ENCODE measurements at places on chromosomes 2 and 18.

DNA sequence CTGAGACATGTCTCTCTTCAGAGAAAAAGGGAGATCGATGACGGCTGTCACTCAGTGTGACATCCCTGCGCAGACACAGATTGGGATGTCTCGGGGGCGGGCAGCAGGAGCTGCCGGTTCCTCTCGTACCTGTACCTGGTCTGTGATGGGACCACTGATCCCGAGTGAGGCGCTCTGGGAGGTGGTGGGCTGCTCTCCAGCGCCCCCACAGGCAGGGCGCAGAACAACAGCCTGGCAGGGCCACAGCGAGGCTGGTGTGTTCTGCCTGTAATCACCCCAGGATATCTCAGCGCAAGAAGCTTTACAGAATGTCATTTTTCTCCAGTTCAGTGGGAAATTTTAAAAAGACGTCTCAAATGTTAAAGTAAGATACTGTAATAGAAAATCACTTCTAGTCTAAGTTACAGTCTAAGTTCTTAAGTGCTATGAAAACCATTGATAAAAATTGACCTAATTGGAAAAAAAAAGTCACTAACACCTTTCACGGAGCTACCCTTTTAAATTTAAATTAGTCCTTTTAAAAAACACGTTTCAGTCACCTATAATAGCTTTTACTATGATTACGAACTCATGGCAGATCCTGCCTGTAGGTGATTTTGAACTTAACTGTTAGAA lies 189.8 kb downstream of the SNTG2 start:
- no peak for DNase-seq

DNA sequence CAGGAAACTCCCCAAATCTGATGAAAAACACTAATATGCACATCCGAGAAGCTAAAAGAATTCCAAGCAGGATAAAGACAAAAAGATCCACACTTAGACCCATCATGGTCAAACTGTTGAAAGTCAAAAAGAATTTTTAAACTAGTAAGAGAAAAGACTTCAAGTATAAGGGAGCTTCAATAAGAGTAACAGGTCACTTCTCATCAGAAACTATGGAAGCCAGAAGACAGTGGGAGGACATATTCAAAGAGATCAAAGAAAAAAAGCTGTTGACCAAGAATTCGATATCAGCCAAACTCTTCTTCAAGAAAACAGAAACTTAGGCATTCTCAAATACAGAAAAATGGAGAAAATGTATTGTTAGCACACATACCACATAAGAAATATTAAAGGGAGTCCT lies 50.4 kb downstream of the ZC3H8 start:
- DNase-seq: no peak

GRCh38 chr18:21933931-21934765 lies 193.6 kb downstream of the MIB1 start:
- no peak for DNase-seq

DNA sequence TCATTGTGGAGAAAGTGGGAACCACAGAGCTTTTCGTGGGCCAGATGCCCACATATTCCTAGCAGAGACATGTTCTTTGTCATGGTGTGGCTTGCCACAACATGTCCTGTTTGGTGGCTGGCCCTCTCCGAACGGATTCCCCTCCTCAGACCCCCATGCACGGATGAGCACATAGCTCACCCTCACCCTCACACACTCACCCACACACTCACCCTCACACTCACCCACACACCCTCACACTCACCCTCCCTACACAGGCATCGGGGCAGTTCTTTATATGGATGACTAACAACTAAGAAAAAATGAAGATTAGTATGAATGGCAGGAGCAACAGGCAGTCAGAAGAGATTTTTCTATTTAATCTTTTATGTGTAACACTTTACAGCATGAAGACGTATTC lies 149.9 kb downstream of the ZNF236 start:
- no peak for DNase-seq

- DNase-seq: no peak
Measured at GRCh38 chr18:34709104-34709503, 994 bp upstream of the DTNA start.

DNA sequence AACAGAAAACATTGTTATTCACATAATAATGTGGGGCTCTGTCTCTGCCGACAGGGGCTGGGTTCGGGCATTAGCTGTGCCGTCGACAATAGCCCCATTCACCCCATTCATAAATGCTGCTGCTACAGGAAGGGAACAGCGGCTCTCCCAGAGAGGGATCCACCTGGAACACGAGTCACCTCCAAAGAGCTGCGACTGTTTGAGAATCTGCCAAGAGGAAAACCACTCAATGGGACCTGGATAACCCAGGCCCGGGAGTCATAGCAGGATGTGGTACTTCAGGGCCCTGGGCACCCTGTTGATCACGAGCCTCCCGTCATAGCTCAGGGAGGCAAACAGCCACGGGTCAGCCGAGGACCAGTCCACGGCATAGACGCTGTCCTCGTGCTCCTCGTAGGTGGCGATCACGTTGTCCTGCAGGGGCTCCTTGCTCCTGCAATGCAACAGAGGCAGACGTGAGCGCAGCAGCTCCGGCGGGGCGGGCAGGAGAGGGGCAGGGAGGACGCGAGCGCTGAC lies 188.5 kb downstream of the EIPR1 start:
- DNase-seq: no peak

GRCh38 chr18:77395953-77396352 lies 146.3 kb downstream of the GALR1 start:
- DNase-seq: no peak

DNA sequence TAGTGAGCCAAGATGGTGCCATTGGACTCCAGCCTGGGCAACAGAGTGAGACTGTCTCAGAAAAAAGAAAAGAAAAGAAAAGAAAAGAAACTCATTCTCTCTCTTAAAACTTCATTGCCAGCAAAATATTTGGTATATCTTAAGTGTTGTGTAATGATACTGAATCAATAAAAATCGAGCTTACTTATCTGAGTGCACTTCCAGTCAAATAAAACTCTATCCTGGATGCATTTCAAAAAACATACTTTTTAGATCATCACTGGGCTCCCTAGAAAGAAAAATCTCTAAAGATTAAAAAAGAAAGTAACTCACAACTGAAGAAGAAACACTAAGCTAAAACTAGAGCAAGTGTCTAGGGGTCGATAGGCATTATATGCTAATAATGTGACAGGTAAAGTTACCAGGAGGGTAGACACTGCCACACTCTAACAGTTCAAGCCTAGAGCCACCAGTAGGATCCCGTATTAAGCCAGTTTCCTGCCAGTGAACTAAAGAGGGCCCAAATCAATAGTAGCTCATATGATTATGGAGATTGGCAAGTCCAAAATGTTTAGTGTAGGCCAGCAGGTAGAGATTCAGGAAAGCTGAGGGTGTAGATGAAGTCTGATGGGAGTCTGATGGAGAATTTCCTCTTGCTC lies 242.1 kb upstream of the CYRIA start:
- DNase-seq: no peak

DNA sequence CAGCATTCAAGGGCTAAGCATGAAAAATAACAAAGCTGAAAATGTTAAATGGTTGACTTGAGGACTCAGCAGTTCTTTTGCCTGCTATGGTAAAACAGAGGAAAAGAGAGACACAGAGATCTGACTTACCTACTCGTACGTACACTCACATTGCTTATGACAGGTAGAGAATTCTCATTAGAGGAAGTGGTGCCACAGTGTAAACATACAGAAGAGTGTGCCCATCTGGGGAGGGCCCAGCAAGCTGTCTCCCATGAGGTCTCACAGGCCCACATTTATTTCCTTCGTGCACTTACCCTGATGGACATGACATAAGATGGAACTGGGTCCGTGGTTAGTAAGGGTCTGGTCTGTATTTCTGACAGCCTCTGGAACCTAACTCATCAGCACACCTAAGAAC lies 729.1 kb downstream of the BCL11A start:
- no peak for DNase-seq

DNA sequence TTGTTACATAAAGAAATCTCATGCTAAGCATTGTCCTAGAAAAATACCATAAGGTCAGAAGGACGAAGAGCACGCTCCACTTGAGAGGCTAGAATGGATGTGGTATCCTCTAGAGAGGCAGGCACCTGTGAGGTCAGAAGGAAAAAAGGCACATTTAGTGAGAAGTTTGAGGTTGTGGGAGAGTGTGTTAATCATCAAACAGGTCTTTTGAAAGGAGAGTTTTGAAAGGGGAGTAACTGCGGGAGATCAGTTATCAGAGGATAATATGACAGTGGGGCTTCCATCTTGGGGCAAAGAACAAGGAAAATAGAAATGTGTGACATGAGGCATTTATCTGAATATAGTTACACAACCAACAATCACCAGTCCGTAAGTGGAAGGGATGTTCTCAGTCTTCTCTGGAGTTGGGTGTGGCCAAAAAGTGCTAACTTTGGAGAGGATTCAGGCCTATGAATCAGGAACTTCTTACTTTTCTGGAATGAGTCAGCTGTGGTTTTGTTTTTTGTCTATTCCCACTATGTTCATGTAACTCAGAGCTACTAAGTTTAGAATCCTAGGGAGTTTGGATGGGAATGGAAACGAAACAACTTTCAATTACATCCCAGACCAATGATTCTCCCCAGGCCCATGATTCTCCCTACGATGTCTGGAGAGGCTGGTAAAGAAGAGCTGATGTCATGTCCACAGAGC lies 451.4 kb upstream of the ST6GAL2 start:
- no peak for DNase-seq

DNA sequence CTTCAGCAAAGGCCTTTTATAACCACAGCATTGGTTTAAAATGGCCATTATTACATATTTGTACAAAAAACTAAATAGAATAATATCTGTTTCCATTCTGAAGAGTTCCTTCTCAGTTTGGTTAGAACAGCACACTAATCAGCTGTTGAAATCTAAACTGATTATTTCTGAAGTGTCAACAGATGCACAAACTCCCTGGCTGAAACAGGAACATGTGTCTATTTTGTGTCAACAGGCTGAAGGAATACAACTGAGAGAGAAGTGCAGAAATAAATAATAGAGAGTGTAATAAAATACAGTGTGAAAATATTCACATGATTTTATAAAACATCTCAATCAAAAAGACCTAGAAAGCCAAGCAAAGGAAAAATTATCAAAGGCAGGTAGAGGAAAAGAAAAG lies 29.7 kb downstream of the IKZF2 start:
- no peak for DNase-seq

DNA sequence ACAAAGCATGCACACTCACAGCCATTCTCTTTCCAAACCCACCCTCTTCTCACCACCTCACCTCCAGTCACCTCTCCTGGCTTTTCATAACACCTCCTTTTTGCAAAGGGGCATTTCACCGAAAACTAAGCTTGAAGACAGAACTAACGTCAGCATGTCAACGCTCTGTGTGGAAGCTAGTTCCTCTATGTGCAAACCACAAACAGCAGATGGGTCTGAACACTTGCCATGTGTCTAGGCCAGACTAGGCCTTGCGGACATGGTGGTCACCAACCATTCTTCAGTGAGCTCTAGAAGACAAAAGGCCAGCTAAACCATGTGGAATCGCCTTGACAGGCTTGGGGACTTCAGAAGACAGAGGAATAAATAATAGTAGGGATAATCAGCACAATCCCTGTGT lies 148.5 kb downstream of the TXNL1 start:
- DNase-seq: no peak

DNA sequence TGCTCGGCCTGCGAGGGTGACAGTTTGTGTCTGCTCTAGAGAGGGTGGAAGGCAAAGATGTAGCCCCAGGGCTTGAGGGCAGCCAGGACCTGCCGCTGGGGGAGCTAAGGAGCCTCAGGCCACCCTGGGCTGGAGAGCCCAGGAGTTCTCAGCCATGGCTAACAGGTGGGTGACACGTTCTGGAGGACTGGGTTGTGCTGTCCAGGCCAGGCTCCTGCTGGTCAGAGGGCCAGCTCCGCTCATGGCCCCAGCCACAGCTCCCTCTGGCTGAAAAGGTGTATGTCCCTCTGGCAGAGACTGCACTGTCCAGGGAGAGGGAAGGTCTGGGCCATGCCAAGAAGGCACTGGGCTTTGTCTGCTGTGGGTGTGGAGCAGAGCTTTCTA lies 19.2 kb downstream of the TMEM185B start:
- DNase-seq: no peak

All from NCI-H187 (cell line).